Hepatocyte (in vitro differentiated cells): ENCODE measurements at places on chromosomes 2 and 18. TPM values are rescaled to one million over a fixed set of nuclear protein-coding genes. Genes with fewer than 3 reads are reported as not detected.
A peak's percentile ranks its signal among the peaks of the same experiment; 100 is the strongest.

- no peaks in the 10 kb centered on the region for H3K36me3 ChIP-seq
- peak overlapping the region; percentile 38 for H3K27ac ChIP-seq
- no peaks in the 10 kb centered on the region for H3K27me3 ChIP-seq
Measured at GRCh38 chr2:238684362-238685326, 163.2 kb upstream of the TWIST2 start.

- no peaks in the 10 kb centered on the region for H3K27me3 ChIP-seq
- no peak for DNase-seq
- H3K4me3 ChIP-seq = no peak overlapping the region
- H3K4me1 ChIP-seq = no peaks in the 10 kb centered on the region
- no peaks in the 10 kb centered on the region for H3K36me3 ChIP-seq
- no peak overlapping the region for H3K27ac ChIP-seq
Measured at GRCh38 chr18:33717339-33717738, 139.3 kb downstream of the ASXL3 start.

DNA sequence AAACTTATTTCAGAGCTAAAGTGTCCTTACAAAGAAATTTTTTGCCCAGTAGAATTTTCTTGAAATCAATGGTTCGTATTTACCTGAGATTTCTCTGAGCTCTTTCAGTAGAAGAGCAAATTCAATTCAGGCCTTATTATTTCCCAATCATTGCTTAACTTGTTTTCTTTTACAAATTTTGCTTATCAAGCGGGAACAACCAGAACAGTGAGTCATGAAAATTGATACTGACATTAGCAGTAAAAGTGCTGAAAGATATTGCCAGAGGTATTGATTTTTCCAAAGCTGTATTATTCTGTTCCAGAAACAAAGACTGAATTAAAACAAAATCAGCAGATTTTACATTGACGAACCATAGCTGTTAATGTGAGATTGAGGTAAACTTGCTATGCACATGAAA, 10.1 kb upstream of the RIOK3 start:
- H3K4me1 ChIP-seq = no peaks in the 10 kb centered on the region
- no peaks in the 10 kb centered on the region for H3K36me3 ChIP-seq
- H3K4me3 ChIP-seq = no peak overlapping the region
- H3K27me3 ChIP-seq = no peaks in the 10 kb centered on the region
- no peak overlapping the region for H3K27ac ChIP-seq
- DNase-seq = no peak

DNA sequence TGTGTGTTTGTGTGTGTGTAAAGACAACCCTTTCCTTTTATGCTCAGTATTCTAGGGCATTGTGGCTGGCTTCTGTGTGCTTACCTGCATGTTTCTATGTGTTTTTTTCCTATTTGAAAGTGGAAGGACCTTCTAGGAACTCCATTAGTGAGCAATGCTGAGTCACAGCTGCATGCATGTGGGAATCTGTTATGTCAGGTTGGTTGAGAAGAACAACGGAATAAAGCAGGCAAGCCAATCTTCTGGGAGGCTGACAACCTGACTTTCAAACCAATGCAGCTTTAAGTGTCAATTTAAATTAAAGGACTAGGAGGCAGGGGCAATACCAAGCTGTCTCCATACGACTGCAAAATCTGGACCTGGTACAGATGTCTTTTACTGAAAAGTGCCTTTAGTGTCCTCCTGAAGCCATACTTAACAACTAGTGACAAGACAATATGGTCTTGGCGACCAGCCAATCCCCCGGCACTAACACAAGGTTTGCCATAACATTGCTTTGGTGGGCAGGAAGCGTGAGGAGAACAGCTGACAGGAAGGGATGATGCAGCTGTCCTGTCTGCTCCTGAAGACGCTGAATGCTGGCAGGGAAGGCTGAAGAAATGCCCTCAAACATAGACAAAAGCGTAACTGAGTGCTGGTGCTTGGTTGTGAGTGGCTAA, 514.7 kb upstream of the CDH7 start:
- no peaks in the 10 kb centered on the region for H3K4me1 ChIP-seq
- H3K4me3 ChIP-seq = no peak overlapping the region
- no peaks in the 10 kb centered on the region for H3K36me3 ChIP-seq
- H3K27ac ChIP-seq = no peak overlapping the region
- DNase-seq = peak; percentile 14

- no peaks in the 10 kb centered on the region for H3K36me3 ChIP-seq
- no peak overlapping the region for H3K27ac ChIP-seq
- no peak overlapping the region for H3K4me3 ChIP-seq
Measured at GRCh38 chr2:239055756-239056493, 208.0 kb downstream of the TWIST2 start.

- DNase-seq = peak; percentile 65
- peak overlapping the region; percentile 82 for H3K27ac ChIP-seq
- H3K36me3 ChIP-seq = no peaks in the 10 kb centered on the region
- no peak overlapping the region for H3K4me3 ChIP-seq
- no peaks in the 10 kb centered on the region for H3K27me3 ChIP-seq
Measured at GRCh38 chr2:120559401-120559800, 176.3 kb upstream of the GLI2 start.

DNA sequence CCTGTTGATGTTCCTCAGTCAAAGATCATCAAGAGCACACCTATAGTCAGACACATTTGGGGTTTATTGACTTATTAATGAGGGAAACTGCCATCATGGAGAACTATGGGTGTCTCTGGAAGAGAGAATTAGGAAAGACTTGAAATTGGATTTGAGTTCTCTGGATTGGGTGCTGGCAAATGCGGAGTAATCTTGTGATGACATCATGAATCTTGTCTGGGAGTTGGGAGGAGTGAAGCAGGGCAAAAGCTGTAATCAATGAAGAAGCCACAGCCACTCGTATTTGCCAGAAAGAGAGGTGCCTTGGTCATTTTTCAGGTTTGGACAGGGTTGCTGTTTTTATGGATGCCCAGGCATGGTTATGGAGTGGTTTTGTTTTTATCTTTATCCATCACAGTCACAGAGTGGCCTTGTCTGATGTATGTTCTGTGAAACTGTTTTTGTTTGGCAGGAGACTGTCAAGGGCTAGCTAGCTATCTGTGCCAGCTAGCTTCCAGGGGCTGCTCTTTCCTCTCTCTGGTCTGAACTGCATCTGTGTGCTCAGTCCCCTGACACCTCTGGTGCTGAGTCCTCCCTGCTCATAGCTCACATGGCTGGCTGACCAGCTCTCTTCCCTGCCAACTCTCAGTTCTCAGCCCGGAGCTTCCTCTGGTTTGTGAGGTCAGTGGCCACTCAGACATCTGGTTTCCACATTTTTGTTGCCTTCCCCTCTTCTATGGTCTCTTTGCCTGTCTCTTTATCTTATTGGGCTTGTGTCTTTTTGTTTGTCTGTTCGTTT, 193.4 kb upstream of the RMP24 start:
- no peaks in the 10 kb centered on the region for H3K36me3 ChIP-seq
- no peaks in the 10 kb centered on the region for H3K4me1 ChIP-seq

DNA sequence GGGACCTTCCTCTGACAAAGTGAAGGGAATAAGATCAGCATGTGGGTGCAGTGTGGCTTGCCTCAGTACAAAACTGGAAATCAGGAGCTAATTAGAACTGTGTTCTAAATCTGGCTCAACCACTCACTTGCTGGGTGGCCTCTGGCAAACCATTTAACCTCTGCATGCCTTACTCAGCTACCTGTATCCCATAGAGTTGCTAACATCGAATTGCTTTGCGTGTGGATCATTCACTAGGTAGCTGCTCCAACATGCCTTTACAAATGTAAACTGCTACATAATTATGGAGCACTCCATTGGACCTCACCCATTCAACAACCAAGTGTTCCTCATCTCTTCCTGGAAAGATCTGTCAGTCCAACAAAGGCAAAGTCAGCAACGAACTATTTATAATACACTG, 19.0 kb downstream of the PLEKHM3 start:
- DNase-seq = no peak
- no peaks in the 10 kb centered on the region for H3K27me3 ChIP-seq
- H3K36me3 ChIP-seq = no peaks in the 10 kb centered on the region
- H3K4me3 ChIP-seq = no peak overlapping the region
- no peaks in the 10 kb centered on the region for H3K4me1 ChIP-seq

DNA sequence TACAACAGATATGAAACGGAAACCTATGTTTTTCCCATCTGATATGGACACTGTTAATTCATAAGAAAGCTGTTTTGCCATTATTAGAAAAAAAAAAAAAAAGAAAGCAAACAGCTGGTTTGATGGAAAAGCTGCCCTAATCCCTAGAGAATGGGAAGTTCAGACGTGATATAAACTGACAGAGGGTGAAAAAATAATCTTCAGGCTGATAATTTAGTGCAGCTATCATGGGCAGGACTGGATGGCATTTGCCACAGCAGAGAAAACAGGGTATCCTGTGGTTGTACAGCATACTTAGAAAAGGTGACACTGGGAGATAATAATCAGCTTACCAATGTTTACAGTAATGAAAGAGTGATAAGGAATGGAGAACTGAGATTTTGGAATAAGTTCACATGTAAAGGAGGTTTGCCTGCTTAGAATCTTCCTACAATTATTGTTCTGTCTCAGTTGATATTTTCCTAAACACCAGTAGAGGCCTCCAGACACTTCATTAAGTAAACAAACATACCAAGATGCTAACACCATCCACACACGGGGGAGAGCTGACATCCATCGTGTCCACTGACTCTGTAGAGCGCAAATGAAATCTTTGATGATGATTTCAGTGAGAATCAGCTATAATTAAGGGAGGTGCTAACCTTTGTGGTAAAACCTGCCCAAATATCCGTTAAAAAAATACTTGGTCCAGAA, 211.6 kb upstream of the MMADHC start:
- no peaks in the 10 kb centered on the region for H3K4me1 ChIP-seq
- no peak overlapping the region for H3K4me3 ChIP-seq
- no peak overlapping the region for H3K27ac ChIP-seq
- H3K36me3 ChIP-seq = no peaks in the 10 kb centered on the region
- H3K27me3 ChIP-seq = no peaks in the 10 kb centered on the region
- DNase-seq = peak; percentile 11

- no peak overlapping the region for H3K4me3 ChIP-seq
- H3K27ac ChIP-seq = no peak overlapping the region
- no peak for DNase-seq
Measured at GRCh38 chr2:180625006-180625844, 355.2 kb upstream of the UBE2E3 start.

DNA sequence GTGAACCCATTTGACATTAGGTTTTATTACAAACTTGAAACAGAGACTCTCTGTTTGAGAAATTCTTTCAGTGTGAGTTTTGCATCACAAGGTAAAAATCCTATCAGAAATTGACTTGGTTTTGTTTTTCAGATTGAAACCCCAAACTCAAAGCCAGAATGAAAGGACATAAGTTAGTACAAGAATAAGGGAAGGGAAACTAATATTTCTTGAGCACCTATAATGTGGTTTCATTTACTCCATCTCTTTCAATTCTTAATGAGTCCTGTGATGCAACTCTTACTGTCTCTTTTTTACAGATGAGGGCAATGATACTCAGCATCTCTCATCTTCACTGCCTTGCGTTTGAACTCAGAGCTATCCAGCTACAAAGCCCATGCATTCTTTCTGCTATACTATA, 210.0 kb upstream of the SIX3 start:
- no peaks in the 10 kb centered on the region for H3K36me3 ChIP-seq
- H3K4me1 ChIP-seq = peaks cover 4% of the 10 kb centered on the region
- H3K27ac ChIP-seq = no peak overlapping the region
- no peaks in the 10 kb centered on the region for H3K27me3 ChIP-seq
- no peak for DNase-seq

DNA sequence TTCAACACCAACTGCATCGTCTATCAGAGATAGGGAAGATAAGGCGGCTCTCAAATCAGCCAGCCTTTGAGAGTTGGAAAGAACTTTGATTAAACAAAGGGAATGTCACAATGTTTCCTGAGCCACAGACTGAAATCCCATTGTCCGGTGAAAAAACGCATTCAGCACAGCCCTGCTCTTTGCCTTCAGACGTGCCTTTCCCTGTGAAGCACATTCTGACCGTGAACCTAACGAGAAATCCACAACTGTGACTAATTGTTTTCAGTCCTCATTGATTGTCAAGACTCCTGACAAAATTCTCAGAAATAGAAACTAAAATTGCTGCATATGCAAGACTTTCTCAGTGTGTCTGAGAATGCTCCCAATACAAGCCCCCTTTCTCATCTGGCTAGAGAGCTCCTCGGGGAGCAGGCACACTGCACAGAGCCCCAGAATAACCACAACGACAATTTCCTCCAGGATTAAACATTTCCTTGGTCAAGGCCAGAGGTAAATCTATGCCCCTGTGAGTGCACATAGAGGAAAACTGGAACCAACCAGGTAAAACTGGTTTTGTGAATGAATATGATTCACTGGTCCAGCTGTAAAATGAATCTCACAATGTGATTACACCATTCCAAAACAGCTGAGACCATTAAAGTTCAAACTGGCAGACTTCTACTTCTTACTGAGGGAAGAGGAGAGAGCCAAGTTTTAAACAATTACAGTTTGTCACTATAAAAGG, 561.9 kb upstream of the ID2 start:
- H3K27ac ChIP-seq = peak overlapping the region; percentile 91
- H3K4me3 ChIP-seq = no peak overlapping the region
- H3K4me1 ChIP-seq = peaks cover 42% of the 10 kb centered on the region
- peak; percentile 71 for DNase-seq
- no peaks in the 10 kb centered on the region for H3K36me3 ChIP-seq

GRCh38 chr2:4588606-4589005, 885.2 kb downstream of the DCDC2C start:
- H3K4me3 ChIP-seq = no peak overlapping the region
- no peaks in the 10 kb centered on the region for H3K4me1 ChIP-seq
- H3K27me3 ChIP-seq = no peaks in the 10 kb centered on the region
- H3K36me3 ChIP-seq = no peaks in the 10 kb centered on the region

DNA sequence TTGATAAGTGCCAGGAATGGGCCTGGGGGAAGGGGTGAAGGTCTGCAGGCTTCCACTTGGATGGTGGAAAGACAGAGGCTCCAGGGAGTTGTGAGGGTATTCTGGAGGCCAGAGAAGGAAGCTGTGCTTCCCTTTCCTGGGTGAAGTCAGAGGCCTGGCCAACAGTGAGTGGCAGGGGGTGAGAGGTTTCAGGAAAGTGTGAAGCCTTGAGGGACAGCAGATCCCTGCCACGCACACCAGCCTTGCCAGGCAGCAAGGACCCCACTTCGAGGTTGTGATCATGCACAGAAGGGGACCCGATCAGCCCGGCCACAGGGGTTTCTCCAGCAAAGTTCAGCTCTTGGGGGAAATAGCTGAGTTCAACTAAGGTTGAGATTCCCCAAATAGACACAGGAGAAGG, 66.5 kb downstream of the SMAD7 start:
- H3K4me1 ChIP-seq = peaks cover 21% of the 10 kb centered on the region
- H3K4me3 ChIP-seq = no peak overlapping the region
- no peaks in the 10 kb centered on the region for H3K36me3 ChIP-seq
- DNase-seq = no peak
- no peaks in the 10 kb centered on the region for H3K27me3 ChIP-seq

DNA sequence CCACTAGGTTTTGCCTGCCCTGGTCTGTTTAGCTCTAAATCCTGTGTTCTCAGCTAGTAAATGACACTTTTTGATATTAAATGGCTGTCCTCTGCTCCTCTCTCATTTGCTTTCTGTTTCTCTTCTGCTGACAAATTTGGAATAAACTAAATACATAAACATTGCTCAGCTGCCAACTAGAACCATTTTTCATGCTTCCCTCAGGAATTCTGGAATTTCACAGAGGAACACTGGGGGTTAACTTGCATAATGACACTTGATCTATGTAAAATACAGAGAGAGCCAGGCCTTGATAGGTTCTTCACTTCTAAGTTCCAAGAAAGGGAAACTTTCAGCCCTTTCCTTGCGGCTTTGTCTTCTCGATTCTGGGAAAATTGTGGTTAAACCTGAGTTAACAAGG, 450.6 kb upstream of the ST6GAL2 start:
- no peaks in the 10 kb centered on the region for H3K4me1 ChIP-seq
- no peak for DNase-seq
- H3K4me3 ChIP-seq = no peak overlapping the region
- H3K36me3 ChIP-seq = no peaks in the 10 kb centered on the region
- H3K27me3 ChIP-seq = no peaks in the 10 kb centered on the region

PDIA6 gene
- total RNA-seq = 507 and 515 TPM in 2 replicates

CCDC74B gene
- 0.32 and 3.8 TPM in 2 replicates for total RNA-seq

CCDC121 gene
- total RNA-seq = 2.7 and 4.4 TPM in 2 replicates

KRTCAP3 gene
- total RNA-seq = 11.4 and 19.3 TPM in 2 replicates

VWC2L gene
- total RNA-seq = 0.10 and 0.40 TPM in 2 replicates

SELENOI gene
- 31.5 and 34.4 TPM in 2 replicates for total RNA-seq

FABP1 gene
- 165 and 244 TPM in 2 replicates for total RNA-seq
